ENCODE measurements at places on chromosomes 7 and 10.

GRCh38 chr7:84701524-84702306 lies 485.1 kb downstream of the SEMA3D start:
- no peak for DNase-seq

DNA sequence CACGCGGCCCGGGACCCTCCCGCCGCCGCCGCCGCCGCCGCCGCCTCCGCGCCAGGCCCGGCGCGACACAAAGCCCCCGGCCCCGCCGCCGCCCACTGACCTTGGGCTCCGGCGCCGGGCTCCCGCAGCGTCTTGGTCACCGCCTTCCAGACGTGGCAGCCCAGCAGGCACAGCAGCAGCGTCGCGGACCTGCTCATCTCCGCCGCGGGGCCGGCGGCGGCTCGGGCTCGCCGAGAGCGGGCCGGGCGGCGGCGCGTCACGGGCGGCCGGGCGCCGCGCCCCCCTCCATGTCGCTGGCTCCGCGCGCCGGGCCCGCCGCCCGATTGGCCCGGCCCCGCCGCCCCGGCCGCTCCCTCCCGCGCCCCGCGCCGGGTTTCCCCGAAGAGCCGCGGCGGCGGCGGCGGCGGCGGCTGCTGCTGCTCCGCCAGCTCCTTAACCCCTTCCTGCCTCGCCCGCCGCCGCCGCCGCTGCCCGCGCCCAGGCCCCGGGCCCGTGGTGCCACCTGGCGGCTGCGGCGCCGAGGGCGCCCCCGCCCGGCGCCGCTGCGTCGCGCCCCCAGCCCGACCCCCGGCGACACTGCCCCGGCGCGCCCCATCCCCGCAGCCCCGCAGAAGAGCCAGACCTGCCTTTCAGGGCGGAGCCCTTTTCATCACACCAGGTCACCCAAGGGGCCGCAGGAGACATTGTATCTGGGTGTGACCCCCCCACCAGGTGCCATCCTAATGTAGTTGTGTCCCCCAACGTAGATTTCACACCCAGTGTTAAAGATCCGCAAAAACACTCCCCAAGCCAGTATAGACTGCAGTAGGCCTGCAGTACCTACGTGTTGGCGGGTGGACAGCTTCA lies at the start of gene FAM171A1:
TSS of gene FAM171A1 (minus strand) at position 434 of the 846 bp plus-strand sequence. CDS start at position 197, 237 bp downstream.
- peak; percentile 27 for DNase-seq

DNA sequence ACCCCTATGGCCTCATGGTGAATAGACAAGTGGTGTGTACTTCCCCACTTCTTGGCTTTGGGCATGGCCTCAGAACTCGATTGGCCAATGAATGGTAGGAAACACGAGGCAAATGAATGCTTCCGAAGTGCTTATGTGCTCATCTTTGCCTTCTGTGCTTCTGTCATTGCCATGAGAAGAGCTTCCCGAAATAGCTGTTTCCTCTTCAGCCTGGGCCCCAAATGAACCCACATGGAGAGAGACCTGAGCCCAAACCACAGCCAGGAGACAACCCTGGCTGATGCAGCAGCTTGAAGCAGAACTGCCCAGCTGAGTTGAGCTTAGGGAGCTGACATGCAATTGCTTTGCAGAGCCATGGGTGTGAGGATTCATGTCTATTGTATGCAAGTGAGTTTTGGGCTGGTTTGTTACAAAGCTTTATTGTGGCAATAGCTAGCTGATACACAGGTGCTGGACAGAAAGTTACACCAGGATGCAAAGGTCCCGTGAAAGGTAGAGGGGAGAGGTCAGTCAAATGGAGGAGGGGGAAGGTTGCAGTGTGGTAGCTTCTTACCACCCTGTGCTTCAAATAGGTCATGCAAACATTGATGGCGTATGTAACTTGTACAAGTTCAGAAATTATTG lies 328.2 kb downstream of the PLXNA4 start:
- DNase-seq = no peak

DNA sequence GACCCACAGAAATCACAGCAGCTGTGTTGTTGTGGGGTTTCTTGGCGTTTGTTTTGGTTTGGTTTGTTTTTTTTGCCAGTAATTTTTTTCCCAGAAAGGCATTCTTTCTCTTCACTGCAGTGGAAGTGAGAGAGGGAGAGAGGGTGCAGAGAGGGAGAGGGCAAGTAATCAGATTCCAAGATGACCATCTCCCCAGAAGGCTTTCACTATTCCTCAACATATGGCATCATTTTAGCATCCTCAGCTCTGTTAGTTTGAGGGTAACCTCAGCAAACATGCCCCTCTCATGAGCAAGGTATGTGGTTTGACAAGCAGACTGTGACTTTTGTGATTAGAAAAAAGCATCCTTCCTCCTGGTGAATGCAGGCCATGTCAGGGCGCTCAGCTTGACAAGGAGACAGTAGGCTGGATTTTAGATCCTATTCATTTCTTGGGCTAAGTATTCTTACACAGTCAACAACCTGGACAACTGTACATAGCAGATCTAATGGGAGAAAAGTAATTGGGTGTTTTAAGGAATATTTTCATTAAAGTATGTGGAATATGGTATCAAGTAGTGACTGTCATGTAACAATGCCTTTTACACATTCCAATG lies 86.3 kb upstream of the PIK3CG start:
- no peak for DNase-seq

DNA sequence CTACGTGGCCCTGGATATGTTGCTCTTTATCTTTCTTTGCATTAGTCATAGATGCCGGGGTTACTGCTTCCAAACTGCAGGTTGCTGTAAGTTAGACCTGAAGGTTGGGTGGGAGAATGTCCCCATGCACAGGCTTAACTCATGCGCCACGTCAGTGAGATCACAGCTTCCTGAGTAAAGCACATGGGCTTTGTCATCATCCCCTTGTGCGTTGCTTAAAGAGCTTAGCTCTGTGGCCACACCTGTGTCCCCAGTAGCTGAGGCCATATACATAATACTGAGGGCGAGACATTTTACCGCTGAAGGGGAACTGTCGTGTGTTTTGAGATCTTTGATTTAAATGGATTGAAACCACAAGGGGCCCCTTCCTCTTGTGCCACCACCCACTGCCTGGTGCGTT lies 45.8 kb upstream of the BTBD16 start:
- DNase-seq = no peak

DNA sequence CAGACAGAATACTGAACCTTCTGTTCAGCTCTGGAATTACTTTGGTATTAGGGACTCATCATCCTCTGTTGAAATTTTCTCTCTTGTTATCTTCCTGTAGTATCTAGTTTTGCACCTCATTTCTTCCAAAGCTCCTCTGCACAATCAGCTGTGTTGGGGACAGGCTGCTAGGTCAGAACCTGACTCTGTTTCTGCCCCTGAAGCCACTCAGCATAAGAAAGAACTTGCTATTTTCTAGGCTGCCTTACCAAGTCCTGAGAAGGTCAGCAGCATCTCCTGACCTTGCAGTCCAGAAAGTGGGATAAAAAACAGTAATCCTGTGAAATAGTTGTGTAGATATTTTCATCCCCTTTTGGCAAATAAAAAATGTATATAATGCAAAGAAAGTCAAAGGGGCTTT lies 862.6 kb downstream of the SORCS3 start:
- no peak for DNase-seq

GRCh38 chr10:71337219-71337701 lies 18.2 kb downstream of the SLC29A3 start:
- no peak for DNase-seq

- no peak for DNase-seq
Measured at GRCh38 chr10:58638388-58638787, 125.7 kb downstream of the BICC1 start.

- no peak for DNase-seq
Measured at GRCh38 chr10:110483633-110484032, 14.1 kb upstream of the DUSP5 start.

GRCh38 chr7:122055073-122055472 lies 89.0 kb downstream of the AASS start:
- no peak for DNase-seq

- no peak for DNase-seq
Measured at GRCh38 chr7:124033807-124034753, 1.2 kb upstream of the TMEM229A start.

GRCh38 chr10:12755075-12755474 lies 246.4 kb downstream of the CCDC3 start:
- no peak for DNase-seq

DNA sequence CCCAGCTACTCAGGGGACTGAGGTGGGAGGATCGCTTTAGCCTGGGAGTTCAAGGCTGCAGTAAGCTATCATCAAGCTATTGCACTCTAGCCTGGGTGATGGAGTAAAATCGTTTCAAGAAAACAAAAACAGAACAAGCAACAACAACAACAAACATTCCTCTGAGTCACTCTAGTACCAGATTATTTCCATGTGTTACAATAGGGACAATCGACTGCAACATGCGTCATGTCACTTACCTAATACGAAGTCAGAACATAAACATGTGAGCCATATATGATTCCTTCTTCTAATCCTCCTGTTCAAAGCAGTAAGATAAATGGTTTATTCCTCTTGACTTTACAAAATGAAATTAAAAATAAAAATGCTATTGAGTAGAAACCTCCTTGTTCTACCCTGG lies 57.3 kb downstream of the ZNF438 start:
- DNase-seq = no peak

DNA sequence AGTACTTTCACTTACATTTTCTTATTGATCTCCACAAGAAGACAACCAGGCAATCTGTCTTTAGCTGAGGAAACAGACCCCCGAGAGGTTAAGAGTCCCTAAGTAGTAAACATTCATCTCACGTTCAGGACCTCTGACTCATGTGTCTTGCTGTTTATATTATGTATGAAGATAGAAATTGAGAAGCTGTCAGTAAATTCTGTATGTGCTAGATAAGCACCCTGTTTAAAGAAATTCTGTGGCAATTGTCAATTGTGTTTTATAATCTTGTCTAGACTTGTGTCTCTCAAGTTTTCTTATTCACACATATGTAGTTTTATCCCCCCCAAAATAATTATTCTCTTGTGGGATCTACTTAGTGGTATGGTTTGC lies 14.5 kb downstream of the ADK start:
- DNase-seq = no peak

- no peak for DNase-seq
Measured at GRCh38 chr10:100334762-100335161, 4.7 kb upstream of the PKD2L1 start.

DNA sequence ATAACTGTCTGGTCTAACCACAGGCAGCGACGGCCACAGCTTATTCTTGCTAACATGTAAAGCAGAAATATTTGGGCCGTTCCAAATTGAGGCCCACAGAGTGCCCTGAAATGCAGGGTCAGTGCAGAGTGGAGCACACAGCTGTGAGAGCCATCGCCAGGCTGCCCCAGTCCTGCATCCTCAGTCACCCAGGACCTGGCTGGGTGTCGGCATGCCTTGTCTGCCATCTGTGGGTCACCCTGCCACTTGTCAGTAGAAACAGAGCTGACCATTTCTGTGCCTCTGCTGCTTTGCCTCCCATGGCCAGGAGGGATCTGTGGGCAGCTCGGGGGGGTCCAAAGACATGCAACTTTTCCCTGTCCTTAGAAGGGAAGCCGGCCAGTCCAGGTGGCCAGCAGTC lies 57.3 kb upstream of the BTBD16 start:
- DNase-seq = no peak

DNA sequence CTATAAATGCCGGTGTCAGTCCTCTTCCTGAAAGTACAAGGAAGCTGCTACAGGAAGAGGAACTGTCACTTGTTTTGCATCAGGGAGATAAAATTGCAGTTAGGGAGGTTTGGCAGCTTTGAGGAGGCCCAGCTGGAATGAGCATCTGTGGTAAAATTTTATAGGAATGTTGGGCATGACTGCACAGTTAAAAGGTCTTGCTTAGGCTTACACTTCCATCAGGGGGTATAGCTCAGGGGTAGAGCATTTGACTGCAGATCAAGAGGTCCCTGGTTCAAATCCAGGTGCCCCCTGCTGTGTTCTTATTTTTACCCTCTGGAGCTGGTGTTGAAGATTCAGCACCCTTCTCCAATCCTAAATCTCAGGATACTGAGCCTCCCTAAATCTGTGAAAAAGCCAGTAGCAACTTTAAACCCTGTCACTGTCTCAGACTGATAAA lies 65.9 kb downstream of the ZNF467 start:
- no peak for DNase-seq

- DNase-seq = no peak
Measured at GRCh38 chr10:86830043-86830591, 73.7 kb downstream of the BMPR1A start.

DNA sequence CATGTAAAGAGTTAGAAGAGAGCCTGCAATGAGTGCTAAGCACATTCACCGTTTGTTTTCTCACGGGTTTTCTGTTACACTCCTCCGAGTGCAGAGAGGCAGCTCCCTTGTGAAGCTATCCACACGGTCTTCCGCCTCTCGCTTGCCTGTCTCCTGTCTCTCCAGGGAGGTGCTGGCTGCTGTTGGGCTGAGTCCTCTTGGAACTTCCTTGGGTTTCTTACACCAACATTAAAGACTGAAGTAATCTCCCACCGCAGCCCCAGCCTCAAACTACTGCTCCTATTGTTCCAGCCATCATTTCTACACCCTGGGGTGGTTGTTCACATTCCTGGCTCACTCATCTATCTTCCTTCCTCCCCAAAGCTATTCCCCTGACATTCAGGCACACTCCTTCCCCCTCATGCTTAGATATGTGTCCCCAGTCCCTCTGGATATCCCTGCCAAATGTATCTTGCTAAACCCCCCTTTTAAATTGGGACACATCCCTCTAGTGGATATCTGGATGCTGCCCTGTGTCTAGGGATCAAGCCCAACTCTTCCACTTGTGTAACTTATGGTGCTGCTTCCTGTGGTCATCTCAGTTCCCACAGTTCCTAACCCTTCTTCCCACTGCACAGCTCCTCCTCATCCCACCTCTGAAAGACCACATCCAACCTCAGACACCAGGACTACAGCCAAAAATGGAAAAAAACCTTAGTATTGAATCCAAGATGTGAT lies 14.1 kb downstream of the ESYT2 start:
- DNase-seq = no peak

DNA sequence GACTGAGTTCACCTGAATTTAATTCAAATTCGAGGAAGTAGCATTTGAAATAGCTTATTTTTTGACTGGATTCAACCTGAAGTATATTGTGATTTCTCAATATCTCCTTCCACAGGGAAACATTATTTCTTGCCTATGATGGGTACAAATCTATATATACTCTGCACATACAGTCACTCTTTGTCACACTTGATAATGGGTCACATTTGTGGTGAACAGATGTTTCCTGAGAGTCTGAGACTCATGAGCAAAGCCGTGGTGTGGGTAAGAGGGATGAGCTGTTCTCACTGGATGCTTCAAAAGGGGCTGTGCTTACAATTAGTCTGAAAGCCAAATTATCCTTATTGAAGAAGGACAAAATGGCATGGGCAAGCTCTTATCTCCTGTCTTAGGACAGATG lies 18.0 kb upstream of the TBXAS1 start:
- DNase-seq = no peak

Data from activated T-cell treated with anti-CD3 and anti-CD28 coated beads for 24 hours (primary cell).